ENCODE measurements at places on chromosomes 6 and 20.
A peak's percentile ranks its signal among the peaks of the same experiment; 100 is the strongest.

- no peak for DNase-seq
Measured at GRCh38 chr6:49430187-49430586, 32.9 kb downstream of the MMUT start.

DNA sequence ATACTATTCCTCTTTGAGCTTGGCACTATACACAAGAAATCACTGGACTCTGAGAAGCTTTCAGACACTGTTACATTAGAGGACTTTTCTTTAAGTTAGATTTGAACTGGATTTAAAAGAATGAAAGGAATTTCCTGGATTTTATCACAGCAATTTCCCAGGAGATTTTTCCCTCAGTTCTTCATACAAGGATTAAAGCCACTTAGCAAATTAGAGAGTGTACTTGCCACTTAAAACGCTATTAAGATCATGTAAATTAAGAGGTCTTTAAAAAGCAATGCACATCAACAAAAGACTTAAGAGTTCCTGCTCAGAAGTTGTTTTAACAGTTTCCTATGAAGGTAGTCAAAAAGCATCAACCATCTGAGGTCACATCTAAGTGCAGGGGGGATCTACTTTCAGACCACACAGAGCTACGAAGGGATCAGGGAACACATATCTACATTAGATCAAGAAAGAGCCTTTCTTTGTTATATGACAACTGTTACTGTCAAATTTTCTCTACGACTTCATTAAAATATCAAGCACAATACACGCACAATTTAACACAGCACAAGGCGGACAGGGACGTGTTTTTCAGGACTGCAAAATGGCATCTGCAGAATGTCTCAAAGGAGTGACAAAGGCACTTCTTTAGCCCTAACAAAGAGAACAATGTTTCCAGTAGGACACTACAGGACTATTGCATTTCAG lies 65.8 kb downstream of the EPB41L2 start:
- no peak for DNase-seq

DNA sequence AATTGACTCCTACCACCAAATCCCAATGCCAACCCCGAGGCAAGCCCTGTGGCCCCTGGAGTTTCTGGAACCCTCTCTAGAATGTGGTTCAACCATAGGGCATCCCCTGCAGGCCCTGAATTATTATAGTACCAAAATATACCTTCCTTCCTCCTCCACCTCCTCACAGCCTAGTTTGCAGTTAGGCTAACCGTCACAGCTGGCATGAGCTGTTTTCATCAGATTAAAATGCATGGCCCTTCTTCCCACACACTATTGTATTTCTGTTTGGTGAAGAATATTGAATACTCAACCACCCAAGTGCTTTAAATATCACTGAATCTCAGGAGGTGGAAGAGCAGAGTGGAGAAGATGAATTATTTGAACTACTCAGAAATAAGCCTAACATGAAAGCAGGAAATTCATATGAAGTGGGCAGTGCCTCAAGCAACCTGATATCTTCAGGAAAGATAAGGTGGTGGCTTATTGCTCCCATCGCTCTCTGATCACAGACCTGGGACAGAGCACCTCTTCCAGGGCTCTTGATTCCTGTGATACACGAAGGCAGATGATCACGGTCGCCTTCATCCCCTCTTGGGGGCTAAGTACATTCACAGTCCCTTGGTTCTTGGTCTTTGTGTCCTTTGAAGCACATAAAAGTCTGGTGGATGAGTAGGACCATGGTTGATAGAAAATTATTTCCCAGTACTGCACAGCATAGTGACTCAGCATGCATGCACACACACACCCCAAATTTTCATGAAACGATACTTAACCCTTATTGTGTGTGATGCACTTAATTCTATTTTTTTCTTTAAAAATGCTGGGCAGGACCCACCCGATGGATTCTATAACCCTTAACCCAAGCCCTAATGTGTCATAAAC lies 90.9 kb downstream of the PSMG4 start:
- no peak for DNase-seq

GRCh38 chr20:25319241-25320034 lies 71.2 kb downstream of the ABHD12 start:
- no peak for DNase-seq

- no peak for DNase-seq
Measured at GRCh38 chr6:139448051-139448649, 73.7 kb upstream of the CITED2 start.

- no peak for DNase-seq
Measured at GRCh38 chr6:154901876-154902552, 93.1 kb upstream of the TIAM2 start.

DNA sequence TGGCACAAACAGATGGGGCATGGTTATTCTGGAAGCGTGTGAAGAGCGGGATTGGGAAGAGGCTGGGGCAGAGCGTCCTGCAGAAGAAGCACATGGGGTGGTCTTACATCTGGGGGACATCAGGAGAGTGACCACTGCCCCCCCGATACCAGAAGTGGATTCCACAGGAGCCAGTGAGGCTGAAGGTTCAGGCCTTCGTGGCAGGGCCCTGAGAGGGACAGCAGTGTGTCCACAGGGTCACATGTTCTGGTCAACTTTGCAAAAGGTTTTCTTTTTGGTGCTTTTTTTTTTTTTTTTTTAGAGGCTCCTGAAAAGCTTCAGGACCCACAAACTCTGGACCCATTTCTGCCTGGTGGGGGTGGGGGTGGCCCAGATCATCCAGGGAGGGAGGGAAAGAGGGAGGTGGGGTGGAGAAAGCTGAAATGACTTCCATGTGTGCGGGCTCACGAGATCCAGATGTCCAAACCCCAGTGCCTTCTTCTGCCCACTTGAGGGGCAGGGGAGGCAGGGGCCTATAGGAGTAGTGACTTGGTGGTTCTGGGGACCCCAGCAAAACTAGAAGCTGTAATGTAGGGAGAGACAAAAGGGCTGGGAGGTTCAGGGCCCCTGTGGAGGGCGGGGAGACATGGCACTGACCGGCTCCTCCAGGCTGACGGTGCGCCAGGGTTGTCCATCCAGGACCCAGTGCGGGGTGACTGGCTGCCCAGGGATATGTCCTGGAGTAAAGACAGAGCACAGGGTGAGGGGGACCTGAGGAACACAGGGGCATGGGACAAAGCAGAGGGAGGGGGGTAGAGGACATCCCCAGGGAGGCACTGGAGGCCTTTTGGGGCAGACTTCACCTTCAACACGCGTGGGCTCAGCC lies 2.7 kb downstream of the ADAM33 start:
- no peak for DNase-seq

- no peak for DNase-seq
Measured at GRCh38 chr6:1365686-1366085, 23.7 kb upstream of the FOXF2 start.

DNA sequence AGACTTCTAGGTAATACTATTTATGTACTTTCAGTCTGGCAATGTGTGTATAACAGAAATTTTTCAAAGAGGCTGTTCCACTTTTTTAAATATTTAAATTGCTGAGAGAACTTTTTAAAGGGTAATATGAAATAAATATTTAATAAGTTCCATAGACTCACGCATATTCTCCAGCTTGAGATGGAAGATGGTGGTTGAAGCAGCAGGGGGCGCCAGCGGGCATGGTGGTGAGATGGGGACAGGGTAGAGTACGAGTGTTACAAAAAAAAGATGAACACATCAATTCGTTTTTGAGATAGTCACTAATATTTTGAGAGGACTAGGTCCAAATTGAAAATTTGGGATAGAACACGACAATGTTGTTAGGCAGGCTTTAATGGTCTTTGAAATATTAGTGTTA lies 68.4 kb downstream of the RSPO3 start:
- peak; percentile 15 for DNase-seq

DNA sequence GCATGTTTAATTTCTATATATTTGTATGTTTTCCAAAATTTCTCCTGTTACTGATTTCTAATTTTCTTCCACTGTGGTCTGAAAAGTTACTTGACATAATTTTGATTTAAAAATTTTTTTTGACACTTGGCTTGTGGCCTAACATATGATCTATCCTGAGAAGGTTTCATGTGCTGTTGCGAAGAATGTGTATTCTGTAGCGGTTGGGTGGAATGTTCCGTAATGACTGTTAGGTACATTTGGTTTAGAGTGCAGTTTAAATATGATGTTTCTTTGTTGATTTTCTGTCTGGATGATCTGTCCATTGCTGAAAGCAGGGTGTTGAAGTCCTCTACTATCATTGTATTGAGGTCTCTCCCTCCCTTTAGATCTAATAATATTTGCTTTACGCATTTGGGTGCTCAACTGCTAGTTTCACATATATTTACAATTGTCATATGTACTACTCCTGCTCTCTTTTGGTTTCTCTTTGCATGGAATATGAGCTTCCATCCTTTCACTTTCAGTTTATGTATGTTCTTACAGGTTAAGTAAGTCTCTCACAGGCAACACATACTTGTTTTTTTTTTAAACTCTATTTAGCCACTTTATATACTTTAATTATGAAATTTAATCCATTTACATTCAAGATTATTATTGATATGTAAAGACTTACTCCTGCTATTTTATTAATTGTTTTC lies 19.5 kb upstream of the EDN1 start:
- DNase-seq: no peak
